Activated CD8-positive, alpha-beta T cell treated with anti-CD3 and anti-CD28 coated beads for 36 hours (primary cell): ENCODE measurements at places on chromosomes 12 and 14. TPM values are rescaled to one million over a fixed set of nuclear protein-coding genes. Genes with fewer than 3 reads are reported as not detected.
A peak's percentile ranks its signal among the peaks of the same experiment; 100 is the strongest.

ISCA2 gene
- total RNA-seq: 29.1 TPM

OR6C2 gene
- not detected for total RNA-seq

ACOT6 gene
- not detected for total RNA-seq

PSME1 gene
- 451 TPM for total RNA-seq

DNAI7 gene
- total RNA-seq: not detected

DCN gene
- not detected for total RNA-seq

TECPR2 gene
- total RNA-seq: 4.7 TPM

VRTN gene
- not detected for total RNA-seq

ST8SIA1 gene
- 1.5 TPM for total RNA-seq

GRCh38 chr12:48882315-48882687, 16.6 kb upstream of the RND1 start:
- H3K27me3 ChIP-seq: peaks cover 22% of the 10 kb centered on the region
- no peak overlapping the region for H3K27ac ChIP-seq
- H3K4me1 ChIP-seq: no peaks in the 10 kb centered on the region
- no peak for DNase-seq
- H3K36me3 ChIP-seq: no peaks in the 10 kb centered on the region

- peaks cover 6% of the 10 kb centered on the region for H3K4me1 ChIP-seq
- H3K27me3 ChIP-seq: peaks cover 4% of the 10 kb centered on the region
- peaks cover 11% of the 10 kb centered on the region for H3K36me3 ChIP-seq
- H3K27ac ChIP-seq: no peak overlapping the region
Observed at GRCh38 chr14:103360548-103360947, 24.7 kb upstream of the MARK3 start.

- H3K36me3 ChIP-seq: no peaks in the 10 kb centered on the region
- no peaks in the 10 kb centered on the region for H3K4me1 ChIP-seq
- H3K27ac ChIP-seq: no peak overlapping the region
- peak; percentile 75 for DNase-seq
Observed at GRCh38 chr12:101939856-101940265, 62.5 kb downstream of the DRAM1 start.

GRCh38 chr14:103518422-103519042, 4.1 kb downstream of the CKB start:
- no peak overlapping the region for H3K27ac ChIP-seq
- peaks cover 4% of the 10 kb centered on the region for H3K27me3 ChIP-seq
- peaks cover 10% of the 10 kb centered on the region for H3K4me1 ChIP-seq
- H3K4me3 ChIP-seq: no peak overlapping the region

- H3K4me3 ChIP-seq: no peak overlapping the region
- no peak overlapping the region for H3K27ac ChIP-seq
- DNase-seq: no peak
- H3K4me1 ChIP-seq: no peaks in the 10 kb centered on the region
- H3K27me3 ChIP-seq: no peaks in the 10 kb centered on the region
Observed at GRCh38 chr12:45828402-45828801, 98.9 kb downstream of the ARID2 start.

DNA sequence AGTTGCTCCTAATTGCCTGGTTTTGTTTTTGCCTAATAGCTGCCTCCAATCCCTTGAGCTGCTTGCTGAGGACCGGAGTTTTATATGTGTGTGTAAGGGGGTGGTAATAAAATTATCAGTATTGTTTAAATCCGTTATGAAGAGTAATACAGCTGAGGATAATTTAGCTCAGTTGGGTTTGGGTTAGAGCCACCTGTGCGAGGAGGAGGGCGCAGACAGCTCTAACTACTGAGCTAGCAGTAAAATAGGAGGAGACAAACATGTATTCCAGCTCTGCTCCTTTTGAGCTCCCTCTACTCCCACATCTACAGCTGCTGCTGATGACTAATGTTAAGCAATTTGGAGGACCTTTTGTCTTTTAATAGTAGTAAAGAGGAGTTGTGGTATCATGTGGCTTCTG, 61.5 kb downstream of the SPATS2 start:
- DNase-seq: no peak
- H3K27me3 ChIP-seq: no peaks in the 10 kb centered on the region

- no peak overlapping the region for H3K27ac ChIP-seq
- H3K27me3 ChIP-seq: no peaks in the 10 kb centered on the region
- peaks cover 19% of the 10 kb centered on the region for H3K36me3 ChIP-seq
- peak; percentile 91 for DNase-seq
- peaks cover 25% of the 10 kb centered on the region for H3K4me1 ChIP-seq
Observed at GRCh38 chr12:46269429-46270241, 792 bp upstream of the SLC38A1 start.

- no peaks in the 10 kb centered on the region for H3K36me3 ChIP-seq
- H3K27ac ChIP-seq: no peak overlapping the region
- no peaks in the 10 kb centered on the region for H3K27me3 ChIP-seq
- H3K4me1 ChIP-seq: no peaks in the 10 kb centered on the region
- H3K4me3 ChIP-seq: no peak overlapping the region
Observed at GRCh38 chr12:32036477-32037263, 70.0 kb upstream of the BICD1 start.

- no peaks in the 10 kb centered on the region for H3K4me1 ChIP-seq
- no peak overlapping the region for H3K4me3 ChIP-seq
- no peak overlapping the region for H3K27ac ChIP-seq
- DNase-seq: no peak
- H3K27me3 ChIP-seq: no peaks in the 10 kb centered on the region
Observed at GRCh38 chr12:100503228-100503628, 29.6 kb downstream of the NR1H4 start.

DNA sequence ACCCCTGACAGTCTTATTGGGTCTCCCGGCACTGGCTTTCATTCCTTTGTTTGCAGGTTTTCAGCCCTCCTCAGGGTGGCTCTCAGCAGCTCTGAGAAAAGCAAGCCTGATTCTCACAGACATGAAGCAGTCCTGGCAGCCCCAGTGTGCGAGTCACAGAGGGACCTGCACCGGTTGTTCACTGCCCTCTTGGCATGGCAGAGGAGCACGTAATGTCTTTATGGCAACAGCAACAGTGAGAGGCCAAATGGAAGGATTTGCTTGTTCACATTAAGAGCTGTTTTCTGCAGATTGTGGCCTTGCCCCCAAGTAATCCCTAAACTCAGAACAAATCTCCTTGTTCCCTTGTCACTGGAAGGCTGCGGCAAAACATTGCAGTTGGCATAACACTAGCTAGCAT, 3.4 kb downstream of the KCNA5 start:
- no peak overlapping the region for H3K27ac ChIP-seq
- no peak overlapping the region for H3K4me3 ChIP-seq
- DNase-seq: no peak
- H3K36me3 ChIP-seq: no peaks in the 10 kb centered on the region

DNA sequence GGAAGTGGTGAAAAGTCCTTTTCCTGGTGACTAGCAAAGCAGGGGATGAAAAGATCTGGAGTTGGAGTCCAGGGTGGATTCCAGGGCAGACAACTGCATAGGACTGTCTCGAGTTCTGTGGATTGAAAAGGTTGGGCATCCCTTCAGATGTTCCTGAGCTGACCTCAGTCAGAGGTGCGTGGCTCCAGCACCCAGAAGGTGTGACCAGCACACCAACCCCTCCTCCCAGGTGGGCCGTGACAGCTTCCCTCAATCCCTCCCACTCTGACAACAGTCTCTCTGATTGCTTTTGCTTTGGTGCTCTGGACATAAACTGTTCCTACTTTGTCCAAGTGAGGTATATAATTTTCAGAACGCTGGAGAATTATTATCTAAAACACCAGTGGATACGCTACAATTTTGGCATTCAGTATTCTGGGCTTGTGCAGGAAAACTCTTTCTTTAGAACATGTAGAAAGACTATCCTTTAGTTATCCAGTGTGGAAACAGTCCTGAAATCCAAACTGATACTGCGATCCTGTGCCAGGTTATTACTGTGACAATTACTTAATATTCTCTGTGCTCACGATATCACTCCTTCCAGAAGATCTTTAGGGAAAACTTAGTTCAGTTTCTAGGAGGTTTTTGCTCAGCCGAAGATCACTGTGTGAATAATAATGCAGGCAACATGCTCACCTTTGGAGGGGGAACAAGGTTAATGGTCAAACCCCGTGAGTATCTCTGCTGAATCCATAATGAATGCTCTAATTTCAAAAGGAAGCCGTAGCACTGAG, 87.9 kb downstream of the DAD1 start:
- peak overlapping the region; percentile 82 for H3K4me3 ChIP-seq
- H3K4me1 ChIP-seq: peaks cover 11% of the 10 kb centered on the region
- DNase-seq: peak; percentile 58

- no peak for DNase-seq
- no peaks in the 10 kb centered on the region for H3K4me1 ChIP-seq
- H3K27me3 ChIP-seq: peaks cover 15% of the 10 kb centered on the region
- no peak overlapping the region for H3K4me3 ChIP-seq
- no peak overlapping the region for H3K27ac ChIP-seq
- H3K36me3 ChIP-seq: no peaks in the 10 kb centered on the region
Observed at GRCh38 chr12:94753036-94753679, 102.8 kb upstream of the TMCC3 start.

DNA sequence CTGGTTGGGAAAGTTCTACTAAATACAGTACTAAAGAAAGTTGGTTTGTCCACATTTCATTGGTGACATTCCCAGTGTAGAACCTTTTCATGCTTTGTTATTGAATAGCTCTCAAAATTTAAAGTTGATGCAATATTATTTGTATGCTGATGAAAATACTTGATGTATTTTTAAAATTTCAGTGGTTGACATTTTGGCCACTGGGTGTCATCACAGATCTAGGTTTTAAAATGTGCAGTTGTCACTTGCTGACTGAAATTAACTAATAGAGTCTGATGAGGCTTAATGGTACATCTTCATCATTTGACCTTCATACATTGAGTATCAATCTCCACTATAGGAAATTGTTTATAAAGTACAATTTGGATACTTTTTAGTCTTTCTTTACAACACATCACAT, 37.1 kb downstream of the CMAS start:
- H3K27me3 ChIP-seq: no peaks in the 10 kb centered on the region
- H3K27ac ChIP-seq: no peak overlapping the region
- H3K36me3 ChIP-seq: no peaks in the 10 kb centered on the region
